Iris pigment epithelial cell (primary cell): ENCODE measurements at places on chromosomes 13 and 19.

- no peak for DNase-seq
These were observed 53.0 kb downstream of the GGACT start for GRCh38 chr13:100535426-100536135.

GRCh38 chr13:77038907-77039480 lies 12.0 kb upstream of the FBXL3 start:
- DNase-seq: no peak

GRCh38 chr13:50928659-50929462 lies 19.3 kb downstream of the RNASEH2B start:
- DNase-seq: no peak

GRCh38 chr19:33508009-33508408 lies 13.6 kb downstream of the PEPD start:
- DNase-seq: no peak

- DNase-seq: no peak
These were observed 227.6 kb upstream of the UBL3 start for GRCh38 chr13:30078059-30078458.

DNA sequence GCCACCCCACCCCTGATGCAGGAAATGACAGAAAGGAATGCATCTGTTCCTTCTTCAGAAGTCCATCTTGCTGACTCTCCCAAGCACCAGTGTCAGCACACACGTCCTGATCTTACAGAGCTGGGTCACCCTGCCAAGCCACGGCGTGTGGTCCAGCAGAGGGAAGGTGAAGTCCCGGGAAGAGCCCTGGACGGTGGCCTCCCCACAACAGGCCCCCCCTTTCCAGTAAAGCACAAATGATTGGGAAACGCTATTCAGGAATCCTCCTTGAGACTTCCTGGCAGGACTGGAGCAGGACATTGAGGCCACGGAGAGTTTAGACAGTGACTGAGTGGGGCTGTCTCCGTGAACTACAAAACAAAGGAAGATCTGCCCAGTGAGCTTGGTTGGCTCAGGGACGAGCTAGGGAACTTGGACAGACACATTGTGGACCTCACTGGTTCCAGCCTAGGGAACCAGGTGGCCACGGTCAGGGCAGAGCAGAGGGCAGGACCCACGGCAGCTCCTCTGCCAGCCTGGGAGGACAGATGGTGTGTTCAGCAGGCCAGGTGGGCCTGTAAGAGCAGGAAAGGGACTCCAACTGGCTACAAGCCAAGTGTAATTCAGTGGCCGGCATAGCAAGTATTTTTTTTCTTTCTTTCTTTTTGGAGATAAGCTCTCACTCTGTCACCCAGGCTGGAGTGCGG lies 41.7 kb downstream of the ELL start:
- DNase-seq: peak; percentile 71

- peak; percentile 20 for DNase-seq
These were observed 402.4 kb downstream of the DLEU7 start for GRCh38 chr13:50441130-50441529.

DNA sequence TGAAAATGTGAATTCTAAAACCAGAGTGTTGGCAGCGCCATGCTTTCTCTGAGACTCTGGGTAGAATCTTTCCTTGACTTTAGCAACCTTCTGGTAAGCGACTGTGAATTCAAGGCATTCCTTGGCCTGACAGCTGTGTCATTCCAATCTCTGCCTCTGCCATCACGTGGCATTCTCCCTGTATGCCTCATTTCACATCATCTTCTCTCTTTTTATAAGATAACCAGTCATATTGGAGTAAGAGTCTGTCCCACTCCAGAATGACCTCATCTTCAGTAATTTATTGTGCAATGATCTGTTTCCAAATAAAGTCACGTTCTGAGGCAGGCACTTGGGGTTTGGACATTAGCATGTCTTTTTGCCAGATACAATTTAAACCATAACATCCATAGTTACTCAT lies 103.4 kb upstream of the POSTN start:
- DNase-seq: peak; percentile 98

GRCh38 chr13:58018865-58019264 lies 387.3 kb downstream of the PCDH17 start:
- DNase-seq: no peak

GRCh38 chr13:87554045-87554444 lies 117.1 kb upstream of the SLITRK5 start:
- no peak for DNase-seq

DNA sequence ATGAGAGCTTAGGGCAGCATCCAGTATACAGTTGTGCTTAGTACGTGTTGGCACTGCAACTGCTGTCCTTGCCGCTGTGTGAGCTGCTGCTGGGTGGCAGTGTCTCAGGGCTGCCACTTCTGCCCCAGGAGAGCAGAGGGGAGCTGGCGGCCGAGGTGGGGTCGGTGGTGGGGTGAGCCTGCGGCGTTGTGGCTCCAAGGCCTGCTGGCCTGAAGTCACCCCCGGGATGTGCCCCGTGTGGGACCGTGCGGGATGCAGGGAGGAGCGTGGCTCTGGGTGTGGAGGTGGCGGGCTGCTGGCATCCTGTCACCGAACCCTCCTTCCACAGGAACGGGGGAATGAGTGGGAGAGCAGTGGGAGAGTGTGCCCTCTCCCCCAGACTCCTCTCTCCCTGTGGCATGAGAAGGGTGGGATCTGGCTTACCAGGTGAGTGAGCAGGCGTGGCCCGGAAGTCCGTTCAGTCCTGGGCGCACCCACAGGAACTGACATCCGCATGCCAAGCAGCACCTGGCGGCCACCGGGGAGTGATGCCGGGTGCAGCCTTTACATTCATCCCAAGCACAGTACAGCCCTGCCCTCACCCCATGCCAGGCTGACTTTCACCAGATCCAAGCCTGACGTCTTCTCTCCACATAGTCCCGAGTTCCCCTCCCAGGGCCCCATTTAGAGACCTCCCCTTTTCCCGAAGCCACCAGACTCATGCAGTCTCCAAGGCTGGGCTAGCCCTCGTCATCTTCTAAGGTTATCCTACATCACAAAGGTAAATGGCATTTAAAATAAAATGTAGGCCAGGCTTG lies 26.6 kb downstream of the MCF2L start:
- no peak for DNase-seq
